SW 1271 (cell line): ENCODE measurements at places on chromosomes 5 and 9.
A peak's percentile ranks its signal among the peaks of the same experiment; 100 is the strongest.

DNA sequence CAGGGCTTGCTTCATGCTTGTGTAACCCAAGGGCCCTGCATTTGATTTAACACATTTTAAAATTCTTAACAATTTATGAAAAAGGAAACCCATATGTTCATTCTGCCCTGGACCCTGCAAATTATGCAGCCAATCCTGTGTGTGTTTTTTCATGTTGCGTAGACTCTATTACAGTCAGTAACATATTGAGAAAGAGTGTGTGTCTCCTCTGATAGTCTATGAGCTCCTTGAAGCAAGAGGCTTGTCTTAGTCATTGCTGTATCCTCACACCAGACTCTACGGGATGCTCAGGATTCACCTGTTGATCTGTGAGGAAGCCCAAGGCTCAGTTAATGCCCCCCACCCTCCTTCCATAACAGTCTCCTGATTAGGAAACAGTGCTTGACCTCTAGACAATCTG, 177.3 kb upstream of the DMAC1 start:
- no peak for DNase-seq

DNA sequence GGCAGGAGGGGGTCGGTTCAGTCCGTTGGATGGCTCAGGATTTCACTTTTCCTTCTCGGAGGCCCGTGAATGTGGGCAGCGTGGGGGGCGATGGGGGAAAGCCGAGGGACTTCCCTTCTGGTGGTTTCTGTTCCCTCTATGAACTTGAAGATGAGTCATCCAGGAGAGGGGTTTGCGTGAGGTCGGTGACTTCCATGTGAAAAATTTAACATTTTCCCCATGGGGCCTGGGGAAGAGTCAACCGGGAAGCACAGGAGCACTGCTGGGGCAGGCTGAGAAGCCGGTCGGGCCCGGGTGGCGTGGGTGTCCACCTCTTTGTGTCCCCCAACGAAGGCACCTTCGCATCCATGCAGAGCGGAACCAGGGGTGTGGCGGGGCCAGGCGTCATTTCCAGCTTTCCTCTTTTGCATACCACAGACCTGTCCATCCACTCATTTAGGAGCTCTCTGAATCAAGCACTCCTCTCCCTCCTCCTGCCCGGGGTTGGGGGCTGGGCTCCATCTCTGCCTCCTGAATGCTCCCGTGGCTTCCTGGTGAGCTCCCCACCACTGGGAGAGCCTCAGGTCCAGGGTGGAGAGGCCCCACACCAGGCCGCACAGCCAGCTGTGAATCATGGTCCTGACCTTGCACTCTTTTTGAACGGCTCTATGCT, 68.4 kb downstream of the ANKRD33B start:
- DNase-seq = no peak

- DNase-seq = no peak
Measured at GRCh38 chr5:93395010-93395409, 186.0 kb downstream of the NR2F1-AS1 start.

DNA sequence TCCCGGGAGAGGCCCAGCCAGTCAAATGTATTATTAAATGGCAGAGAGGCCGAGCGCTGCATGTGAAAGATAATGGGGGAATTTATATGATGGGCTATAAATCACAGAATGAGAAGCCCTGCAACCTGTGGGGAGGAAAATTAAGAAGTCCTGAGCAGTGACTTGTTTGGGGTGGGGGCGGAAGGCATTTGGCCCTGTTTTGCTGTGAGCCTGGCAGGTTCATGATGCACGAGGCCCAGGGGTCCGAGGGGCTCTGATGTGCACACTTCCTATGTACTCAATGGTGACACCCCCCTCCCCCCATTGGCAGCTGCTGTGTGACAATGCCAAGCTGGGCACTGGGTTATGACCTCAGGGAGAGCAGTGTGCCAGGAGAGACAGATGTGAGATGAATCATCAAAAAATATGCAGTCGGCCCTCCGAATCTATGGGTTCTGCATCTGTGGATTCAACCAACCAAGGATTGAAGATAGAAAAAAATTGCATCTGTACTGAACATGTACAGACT, 13.7 kb upstream of the DAB2IP start:
- peak; percentile 17 for DNase-seq

- no peak for DNase-seq
Measured at GRCh38 chr9:122016309-122016708, 76.8 kb downstream of the TTLL11 start.

- DNase-seq = no peak
Measured at GRCh38 chr9:6495466-6495865, 82.5 kb downstream of the UHRF2 start.

GRCh38 chr5:83568186-83568585, 96.6 kb downstream of the VCAN start:
- peak; percentile 62 for DNase-seq

- DNase-seq = no peak
Measured at GRCh38 chr5:78639791-78640190, 8.8 kb downstream of the LHFPL2 start.

GRCh38 chr9:128733256-128733655, 9.3 kb upstream of the ZDHHC12 start:
- DNase-seq = peak; percentile 75

DNA sequence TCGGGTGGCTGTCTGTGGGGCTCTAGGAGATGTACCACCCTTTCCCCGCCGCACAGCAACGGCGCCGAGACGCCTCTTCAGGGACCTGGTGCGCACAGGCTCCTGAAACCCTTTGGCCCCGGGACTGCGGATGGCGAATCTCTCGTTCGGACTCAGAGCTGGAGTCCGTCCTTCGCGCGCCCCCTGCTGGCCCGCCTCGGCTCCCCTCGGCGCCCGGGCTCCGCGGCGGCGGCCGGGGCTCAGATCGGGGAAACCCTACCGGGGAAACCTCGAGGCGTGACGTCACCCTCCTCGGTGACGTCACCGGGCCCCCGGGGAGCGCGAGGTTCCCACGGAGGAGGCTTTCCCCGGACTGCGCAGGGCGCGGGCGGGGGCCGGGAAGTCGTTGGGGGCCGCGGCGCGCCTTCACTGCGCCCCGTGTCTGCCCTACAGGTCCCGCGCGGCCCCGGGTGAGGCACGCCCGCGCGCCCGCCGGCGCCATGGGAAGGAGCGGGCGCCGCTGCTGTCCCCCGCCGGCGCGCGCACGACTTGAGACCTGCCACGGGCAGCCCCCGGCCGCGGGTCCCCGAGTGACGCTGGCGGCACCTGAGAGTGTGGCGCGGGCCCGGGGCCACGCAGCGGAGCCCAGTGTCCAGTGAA, 7.9 kb downstream of the PRR7 start:
- peak; percentile 62 for DNase-seq

DNA sequence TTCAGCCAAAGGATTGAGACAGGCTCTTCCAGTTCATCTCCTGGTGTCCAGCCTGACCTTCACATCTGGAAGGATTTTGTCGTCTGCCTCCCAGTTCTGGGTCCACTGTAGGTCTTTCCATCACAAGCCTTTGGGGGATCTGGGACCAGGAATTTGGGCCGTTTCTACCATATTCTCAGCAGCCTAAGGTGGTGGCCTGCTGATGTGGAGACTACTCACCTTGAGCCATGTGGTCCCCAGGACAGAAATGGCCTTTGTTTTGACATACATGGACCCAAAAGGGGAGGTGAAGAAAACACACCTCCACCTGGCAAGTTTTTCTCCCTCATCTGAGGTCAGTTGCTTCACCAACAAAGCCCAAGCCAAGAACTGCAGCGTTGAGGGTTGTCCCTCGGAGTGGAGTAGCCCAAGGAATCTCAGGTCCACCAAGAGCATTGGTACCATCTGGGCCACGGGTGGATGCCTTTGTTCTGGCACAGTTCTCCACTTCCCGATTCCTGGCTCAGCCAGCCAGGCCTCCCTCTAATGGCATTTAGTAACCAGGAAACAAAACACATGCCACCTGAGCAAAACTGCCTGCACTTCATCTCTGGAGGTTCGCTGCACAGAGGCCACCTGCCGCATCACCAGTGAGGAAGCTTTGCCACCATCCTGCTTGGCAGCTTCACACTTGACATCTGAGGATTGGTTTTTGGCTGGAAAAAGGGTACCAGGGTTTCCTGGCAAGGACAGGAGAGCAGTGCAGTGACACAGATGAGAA, 24.7 kb downstream of the AMBP start:
- DNase-seq = no peak

GRCh38 chr9:129126749-129127618, 15.8 kb downstream of the PTPA start:
- no peak for DNase-seq

GRCh38 chr5:137332296-137332695, 166.8 kb downstream of the SPOCK1 start:
- no peak for DNase-seq

- no peak for DNase-seq
Measured at GRCh38 chr5:180621311-180621710, 28.1 kb downstream of the FLT4 start.
